Stimulated activated CD4-positive, alpha-beta T cell treated with anti-CD3 and anti-CD28 coated beads, Interleukin-4, amount 100 ng/mL, for 4 hours (primary cell): ENCODE measurements at places on chromosomes 7 and 10.

GRCh38 chr7:7565746-7566650, 686 bp upstream of the MIOS start:
- DNase-seq: no peak

- DNase-seq: no peak
Measured at GRCh38 chr7:135789956-135790355, 41.3 kb upstream of the FAM180A start.

DNA sequence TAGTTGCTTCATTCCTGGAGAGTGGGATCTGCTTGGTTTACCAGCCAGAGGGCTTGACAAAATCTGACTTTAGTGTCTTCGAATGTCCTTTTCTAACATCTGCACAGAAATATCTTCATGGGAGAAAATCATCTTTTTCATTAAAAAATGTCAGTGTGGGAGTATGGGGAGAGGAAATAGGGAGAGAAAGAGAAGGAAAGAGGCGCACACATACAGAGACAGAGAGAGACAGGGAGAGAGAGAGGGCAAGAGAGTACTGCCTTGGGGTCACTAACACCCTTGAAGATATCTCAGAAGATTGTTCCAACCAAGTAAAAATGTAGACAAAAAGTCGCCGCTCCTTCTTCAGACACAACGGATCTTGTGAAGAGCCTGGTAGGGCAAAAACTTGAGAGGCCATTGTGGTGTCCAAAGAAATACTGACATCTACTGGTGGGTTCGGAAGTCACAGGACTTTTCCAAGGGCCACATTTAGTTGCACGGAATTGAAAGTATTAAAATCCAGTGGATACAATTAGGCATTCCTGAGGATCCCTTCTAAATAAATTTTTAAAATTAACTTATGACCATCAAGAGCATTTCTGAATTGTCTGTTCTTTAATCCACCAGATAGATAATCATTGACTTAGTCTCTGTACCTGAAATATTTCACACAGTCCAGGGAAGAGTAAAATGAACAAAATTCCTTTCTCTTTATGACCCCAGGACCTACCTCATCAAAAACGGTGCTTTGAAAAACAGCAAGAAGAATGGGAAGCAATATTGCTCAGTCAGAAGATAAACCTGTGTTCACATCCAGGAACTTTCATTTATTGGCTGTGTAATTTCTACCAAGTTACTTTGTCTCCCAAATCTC, 29.7 kb downstream of the VIM start:
- DNase-seq: peak; percentile 51

DNA sequence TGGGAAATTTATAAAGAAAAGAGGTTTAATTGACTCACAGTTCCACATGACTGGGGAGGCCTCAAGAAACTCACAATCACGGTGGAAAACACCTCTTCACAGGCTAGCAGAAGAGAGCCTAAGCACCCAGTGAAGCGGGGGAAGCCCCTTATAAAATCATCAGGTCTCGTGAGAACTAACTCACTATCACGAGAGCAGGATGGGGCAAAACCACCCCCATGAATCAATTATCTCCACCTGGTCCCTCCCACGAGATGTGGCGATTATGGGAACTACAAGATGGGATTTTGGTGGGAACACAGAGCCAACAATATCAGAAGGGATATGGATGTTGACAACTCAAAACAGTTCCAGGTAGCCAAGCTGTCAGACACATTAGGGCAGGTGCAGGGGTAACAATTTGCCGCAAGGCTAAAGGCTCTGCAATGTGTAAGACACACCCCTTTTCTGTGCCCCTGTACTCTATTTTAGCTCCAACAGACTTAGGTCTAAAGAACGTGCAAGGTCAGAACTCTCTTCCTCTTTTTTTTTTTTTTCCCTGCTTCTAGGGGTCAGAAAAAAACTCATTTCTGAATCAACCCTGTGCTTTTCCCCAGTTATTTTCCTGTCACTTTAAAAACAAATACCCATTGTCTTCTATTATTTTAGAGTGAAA, 30.7 kb upstream of the RBM20 start:
- no peak for DNase-seq

DNA sequence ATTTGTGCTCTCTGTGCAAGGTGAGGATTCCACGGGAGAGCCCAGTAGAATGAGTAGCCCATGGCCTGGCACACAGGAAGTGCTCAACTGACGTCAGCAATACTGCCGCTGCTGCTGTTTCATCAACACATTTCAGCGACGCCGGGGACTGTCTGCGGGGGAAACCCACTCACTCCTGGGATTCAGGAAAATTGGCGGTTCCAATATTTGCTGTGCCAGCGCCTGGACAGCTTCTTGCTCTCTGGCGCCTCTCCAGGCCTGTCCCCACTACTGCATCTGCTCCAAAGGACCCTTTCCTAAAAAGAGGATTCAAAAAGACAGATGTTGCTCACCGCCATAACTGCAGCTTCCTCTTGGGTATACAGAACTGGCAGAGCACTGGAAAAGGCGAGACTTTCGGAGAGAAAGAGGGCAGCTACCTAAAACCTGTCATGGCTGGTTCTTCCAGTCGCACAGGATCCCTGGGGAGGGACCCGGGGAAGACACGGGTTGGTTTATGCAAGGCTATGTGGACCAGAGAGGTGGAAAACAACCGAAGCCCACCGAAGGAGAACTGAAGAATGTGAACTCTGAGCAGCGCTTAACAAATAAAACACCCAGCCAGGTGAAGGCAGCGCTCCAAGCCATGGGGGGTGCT, 39.7 kb upstream of the ENO4 start:
- DNase-seq: no peak

- DNase-seq: no peak
Measured at GRCh38 chr10:1339396-1339795, 283.2 kb downstream of the WDR37 start.

DNA sequence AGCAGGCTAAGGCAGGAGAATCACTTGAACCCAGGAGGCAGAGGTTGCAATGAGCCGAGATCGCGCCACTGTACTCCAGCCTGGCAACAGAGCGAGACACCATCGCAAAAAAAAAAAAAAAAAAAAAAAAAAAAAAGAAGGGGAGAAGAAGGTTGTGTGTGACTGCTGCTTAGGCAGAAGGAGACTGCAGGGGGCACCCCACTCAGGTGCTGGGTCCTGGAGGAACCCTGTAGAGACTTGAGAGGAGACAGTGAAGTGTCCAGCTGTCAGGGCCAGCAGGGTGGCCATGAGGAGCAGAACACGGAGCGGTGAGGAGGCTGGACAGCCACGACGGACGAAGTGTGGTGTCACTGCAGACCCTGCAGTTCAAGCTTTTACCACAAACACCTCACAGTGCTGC, 99.0 kb upstream of the NMT2 start:
- DNase-seq: no peak

DNA sequence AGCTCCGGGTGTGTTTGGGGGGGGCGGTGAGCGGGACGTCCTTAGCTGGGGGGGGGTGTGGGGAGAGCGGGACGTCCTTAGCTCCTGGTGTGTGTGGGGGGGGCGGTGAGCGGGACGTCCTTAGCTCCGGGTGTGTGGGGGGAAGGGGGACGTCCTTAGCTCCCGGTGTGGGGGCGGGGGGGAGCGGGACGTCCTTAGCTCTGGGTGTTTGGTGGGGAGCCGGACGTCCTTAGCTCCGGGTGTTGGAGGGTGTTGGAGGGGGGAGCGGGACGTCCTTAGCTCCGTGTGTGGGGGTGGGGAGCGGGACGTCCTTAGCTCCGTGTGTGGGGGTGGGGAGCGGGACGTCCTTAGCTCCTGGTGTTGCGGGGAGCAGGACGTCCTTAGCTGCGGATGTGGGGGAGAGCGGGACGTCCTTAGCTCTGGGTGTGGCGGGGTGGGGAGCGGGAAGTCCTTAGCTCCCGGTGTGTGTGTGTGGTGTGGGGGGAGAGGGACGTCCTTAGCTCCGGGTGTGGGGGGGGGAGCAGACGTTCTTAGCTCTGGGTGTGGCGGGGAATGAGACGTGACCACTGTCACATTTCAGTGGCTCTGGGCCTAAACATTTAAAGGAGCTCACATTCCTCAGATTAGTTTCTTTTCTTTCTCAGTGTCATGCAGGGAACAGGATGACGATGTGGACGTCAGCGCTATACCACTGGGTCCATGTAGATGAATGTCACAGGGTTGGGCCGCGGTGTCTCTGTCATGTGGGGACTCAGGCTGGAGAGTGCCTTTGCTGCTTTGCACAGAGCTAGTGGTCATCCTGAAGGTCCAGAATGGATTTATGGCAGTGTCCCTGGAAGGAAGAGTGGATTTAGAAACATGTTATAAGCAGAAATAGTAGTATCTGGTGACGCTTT, 7.5 kb downstream of the DYNC2I1 start:
- DNase-seq: peak; percentile 29

GRCh38 chr7:113440173-113440572, 321.8 kb upstream of the SMIM30 start:
- no peak for DNase-seq

GRCh38 chr7:50335795-50336754, 31.6 kb downstream of the IKZF1 start:
- peak; percentile 92 for DNase-seq

- no peak for DNase-seq
Measured at GRCh38 chr10:119273413-119273812, 66.0 kb downstream of the GRK5 start.

DNA sequence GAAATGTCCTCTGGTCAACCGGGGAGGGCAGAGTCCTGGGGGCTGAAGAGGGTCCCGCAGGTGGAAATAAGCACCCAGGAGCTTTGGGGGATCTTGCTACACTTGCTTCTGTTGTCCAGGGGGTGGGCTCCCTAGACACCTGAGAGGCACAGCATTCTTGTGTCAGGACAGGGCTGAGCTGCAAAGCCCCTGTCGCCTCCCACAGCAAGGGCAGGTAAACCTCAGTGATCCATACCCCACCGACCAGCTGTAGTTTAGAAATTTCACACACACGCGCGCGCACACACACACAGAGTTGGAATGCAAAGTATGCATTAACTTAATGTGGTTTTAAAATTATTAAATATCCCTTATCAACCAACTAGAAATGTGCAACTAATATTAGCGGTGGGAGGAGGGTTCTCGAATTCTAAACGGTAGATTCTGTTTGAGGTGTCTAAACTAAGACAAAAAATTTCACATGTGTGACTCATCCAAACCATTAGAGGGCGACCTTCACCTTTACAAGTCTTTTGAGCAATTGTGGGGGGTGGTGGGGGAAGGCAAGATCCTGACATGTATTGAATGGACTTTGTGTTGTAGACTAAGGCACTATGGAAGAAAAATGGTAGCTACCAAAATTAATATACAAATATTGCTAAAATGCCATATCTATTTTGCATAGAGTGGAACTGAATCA, 34.3 kb upstream of the PTF1A start:
- no peak for DNase-seq

DNA sequence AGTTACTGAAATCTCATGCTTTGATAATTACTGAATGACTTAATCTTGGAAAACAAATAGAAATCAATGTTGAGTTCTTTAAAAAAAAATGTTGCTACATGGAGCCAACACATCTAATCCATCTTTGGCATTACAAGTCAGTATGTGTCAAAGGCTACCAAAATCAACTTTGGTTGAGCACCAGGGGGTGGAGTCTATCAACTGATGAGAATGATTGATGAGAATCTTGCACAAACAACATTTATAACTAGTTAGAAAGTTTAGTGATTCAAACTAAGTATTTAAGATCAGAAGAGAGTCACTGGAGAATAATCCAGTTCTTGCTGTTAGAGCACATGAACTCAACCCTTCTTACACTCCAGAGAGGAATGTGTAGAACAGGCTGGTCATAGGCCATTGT, 70.5 kb upstream of the LRRC17 start:
- no peak for DNase-seq

DNA sequence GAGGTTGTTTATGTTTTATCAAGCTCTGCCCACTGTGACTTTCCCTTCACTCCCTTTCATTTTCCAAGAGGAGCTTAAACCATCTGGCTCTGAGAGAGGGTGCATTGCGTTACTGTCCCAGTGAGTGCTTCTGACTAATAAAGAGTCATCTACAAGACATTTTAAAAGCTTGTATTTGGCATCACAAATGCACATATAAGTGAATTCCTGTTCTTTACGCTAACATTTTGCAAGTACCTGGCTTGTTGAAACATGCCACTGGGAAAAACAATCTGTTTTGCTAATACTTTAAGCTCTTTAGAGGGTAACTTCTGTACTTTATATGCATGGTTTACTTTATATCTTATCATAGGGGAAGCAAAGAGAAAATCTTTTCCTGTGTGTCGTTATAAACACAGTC, 534.6 kb upstream of the POM121L12 start:
- DNase-seq: no peak

DNA sequence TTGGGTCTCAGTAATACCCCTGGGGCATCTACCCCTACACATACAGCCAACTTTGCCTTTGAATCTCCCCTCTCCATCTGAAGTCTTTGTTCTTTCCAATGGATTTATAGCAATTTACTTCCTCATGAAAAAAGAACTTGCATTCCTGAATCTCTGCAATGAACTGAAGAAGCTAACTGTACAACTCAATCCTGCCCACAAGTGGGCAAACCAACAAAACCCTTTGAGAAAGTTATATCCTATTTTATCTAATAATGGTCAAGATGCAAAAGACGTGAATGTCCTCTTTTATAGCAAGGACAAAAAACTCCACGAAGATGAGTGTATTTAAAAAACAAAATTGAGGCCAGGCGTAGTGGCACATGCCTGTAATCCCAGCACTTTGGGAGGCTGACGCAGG, 991.3 kb downstream of the LRMDA start:
- DNase-seq: no peak

- DNase-seq: no peak
Measured at GRCh38 chr7:143314127-143314526, 1.8 kb upstream of the CLCN1 start.

DNA sequence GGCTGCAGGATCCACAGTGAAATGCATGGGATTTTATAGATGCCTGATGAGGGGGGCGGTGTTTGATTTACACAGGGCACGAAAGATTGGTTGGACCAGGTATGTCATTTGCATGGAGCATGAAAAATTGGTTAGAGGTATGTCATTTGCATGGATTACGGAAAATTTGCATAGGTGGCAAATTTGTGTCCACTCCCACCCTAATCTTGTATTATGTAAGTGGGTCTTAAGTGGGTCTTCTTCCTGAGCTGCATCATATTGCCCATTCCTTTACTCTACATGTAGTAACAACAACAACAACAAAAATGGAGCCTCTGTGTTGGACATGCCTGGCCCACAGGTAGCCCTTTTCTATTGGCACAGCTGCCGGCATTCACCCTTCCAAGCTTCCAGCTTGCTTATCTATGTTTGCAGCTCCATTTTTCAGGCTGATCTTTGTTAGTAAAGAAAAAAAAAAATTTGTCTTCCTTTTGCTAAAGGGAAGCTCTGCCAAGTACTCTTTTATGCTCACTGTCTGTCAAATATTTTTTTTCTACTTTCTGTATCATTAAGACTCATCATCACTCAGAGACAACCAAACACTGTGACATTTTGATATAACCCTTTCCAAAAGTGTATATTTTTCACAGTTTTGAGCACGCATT, 10.3 kb upstream of the ZNF273 start:
- DNase-seq: no peak

- DNase-seq: no peak
Measured at GRCh38 chr7:100546129-100546925, 7.3 kb downstream of the AGFG2 start.

- no peak for DNase-seq
Measured at GRCh38 chr7:92504563-92504962, 23.8 kb downstream of the PEX1 start.

- DNase-seq: no peak
Measured at GRCh38 chr10:7618461-7618860, 48.3 kb downstream of the ITIH5 start.
